ENCODE measurements at places on chromosomes 3 and 15.

GRCh38 chr15:90934256-90934948 is 683 bp upstream of the UNC45A start:
- peak; percentile 85 for DNase-seq

- no peak for DNase-seq
These were observed 124.0 kb downstream of the KCNH8 start for GRCh38 chr3:19272296-19272695.

DNA sequence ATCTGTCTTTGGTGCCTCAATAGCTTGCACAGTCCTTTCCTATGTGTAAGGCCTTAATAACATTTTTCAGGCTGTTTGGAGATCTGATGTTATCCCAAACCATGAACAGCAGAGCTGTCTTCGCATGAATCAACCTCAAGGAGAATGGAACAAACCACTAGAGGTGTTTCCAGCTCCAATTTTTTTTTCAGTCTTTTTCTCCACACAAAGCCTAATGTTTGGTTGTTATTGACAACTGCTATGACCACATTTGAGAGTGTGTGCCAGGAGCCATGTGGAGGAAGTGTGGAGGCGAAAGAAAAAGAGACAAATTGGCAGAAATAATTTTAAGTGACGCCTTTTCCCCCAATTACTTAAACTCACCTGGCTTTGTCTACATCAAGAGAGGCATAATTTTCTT is 38.7 kb downstream of the RTP4 start:
- DNase-seq: no peak

DNA sequence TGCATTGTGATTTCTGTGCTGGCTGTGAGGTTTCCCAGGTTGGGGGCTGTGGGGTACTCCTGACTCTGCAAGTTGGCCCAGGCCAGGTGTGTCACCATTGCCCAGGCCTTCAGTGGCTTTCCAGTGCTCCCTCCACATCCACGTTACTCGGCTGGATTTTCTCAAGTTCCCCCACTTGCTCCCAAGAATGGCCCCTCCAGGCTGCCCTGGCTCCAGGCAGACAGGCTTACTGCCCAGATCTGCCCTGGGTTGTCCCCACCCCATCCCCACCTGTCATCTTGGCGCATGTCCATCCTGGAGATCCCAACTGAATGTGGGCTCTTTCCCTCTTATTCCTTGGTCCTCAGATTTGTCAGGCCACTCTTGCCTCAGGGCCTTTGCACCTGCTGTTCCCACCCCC is 3.6 kb downstream of the APBA2 start:
- no peak for DNase-seq

DNA sequence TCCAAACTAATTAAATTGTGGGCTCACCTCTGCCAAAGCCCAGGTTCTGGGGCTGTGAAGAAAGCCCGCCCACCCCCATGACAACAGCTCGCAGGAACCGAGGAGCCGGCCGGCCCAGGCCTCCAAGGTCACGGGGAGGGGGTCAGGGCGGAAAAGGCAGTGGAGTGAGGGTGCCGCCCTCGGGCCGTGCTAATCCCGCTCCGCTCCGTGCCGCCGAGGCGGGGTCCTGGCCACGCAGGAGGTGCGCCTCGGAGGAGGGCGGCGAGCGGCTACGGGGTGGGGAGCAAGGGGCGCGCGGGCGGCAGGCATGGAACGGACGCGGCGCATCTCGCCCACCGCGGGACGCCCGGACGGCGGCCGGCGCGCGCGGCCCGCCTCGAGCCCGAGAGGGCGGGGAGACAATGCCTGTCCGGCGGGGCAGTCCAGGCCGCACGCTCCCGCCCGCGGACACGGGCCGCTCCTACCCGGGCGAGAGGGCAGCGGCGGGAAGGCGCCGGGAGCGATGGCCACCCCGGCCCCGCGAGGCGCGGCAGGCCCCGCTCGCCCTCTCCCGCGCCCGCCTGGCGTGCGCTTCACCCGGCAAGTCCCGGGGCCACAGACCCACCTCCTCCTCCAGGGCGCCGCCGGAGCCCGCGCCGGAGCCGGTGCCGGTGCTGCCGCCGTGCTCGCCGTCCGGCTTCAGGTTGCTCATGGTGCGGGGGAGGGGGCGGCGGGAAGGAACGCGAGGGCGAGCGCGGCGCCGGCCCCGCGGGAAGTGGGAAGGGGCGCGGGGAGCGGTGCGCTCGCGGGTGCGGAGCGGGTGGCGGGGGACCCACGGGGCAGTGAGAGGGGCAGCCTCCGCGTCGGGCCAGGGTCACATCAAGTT is 528 bp downstream of the RBPMS2 start:
- no peak for DNase-seq

DNA sequence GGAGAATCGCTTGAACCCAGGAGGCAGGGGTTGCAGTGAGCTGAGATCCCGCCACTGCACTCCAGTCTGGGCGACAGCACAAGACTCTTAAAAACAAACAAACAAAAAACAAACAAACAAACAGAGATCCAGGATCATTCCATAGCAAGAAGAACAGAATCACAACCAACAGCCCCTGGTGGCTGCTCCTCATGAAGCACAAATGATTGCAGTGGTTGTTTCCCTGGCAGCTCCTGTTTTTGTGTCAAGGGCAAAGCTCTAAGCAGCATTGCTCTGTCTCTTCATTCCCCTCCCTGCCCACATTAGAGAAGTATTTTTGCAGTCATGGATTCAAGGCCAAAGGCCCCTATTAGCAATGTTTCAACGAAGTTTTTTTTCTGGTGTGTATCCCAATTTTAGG is 25.8 kb upstream of the BLM start:
- DNase-seq: no peak

- DNase-seq: no peak
These were observed 507 bp downstream of the SLC12A6 start for GRCh38 chr15:34336991-34337556.

- no peak for DNase-seq
These were observed 28.6 kb upstream of the GOLIM4 start for GRCh38 chr3:168124291-168124690.

DNA sequence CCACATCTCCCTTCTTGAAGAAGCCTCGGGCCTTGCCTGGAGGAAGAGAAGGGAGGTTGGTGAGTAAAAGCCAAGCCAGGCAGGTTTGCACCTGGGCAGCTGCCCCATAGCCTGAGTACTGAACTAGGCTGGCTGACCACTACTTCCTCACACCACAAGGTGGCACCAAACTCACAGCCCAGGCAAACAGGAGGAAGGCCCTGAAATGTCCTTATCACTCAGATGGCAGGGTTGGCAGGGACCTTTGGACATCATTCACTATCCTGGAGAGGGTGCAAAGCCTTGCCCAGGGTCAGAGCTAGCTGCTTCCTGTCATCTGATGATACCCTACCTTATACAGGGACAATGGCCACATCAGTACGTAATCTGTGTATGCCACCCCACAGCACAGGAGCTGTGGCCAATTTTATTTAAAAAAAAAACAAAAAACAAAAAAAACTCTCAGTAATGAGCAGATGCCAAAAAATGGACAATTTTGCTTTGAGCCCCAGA is 2.2 kb upstream of the GRAMD2A start:
- DNase-seq: peak; percentile 48

- DNase-seq: no peak
These were observed 643 bp downstream of the MYO5A start for GRCh38 chr15:52527911-52528563.

DNA sequence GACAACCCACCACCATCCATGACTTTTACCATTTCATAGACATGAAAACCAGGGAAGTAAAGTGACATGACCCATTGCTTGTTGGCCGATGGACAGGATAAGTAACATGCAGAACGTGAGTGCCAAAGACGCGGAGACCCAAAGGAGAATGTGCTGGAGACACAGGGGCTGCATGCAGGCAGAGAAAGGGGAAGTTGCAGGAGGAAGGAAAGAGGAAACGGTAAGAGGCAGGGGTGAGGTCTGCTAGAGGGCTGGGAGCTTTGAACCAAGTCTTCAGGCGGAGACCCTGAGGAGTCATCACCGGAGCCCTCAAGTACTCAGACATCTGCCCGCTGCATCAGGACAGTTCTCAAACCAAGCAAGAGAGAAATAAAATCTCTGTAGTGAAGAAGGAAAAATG is 34.9 kb downstream of the MAGEF1 start:
- no peak for DNase-seq

- DNase-seq: peak; percentile 26
These were observed 564 bp upstream of the PIGZ start for GRCh38 chr3:196969134-196969659.

DNA sequence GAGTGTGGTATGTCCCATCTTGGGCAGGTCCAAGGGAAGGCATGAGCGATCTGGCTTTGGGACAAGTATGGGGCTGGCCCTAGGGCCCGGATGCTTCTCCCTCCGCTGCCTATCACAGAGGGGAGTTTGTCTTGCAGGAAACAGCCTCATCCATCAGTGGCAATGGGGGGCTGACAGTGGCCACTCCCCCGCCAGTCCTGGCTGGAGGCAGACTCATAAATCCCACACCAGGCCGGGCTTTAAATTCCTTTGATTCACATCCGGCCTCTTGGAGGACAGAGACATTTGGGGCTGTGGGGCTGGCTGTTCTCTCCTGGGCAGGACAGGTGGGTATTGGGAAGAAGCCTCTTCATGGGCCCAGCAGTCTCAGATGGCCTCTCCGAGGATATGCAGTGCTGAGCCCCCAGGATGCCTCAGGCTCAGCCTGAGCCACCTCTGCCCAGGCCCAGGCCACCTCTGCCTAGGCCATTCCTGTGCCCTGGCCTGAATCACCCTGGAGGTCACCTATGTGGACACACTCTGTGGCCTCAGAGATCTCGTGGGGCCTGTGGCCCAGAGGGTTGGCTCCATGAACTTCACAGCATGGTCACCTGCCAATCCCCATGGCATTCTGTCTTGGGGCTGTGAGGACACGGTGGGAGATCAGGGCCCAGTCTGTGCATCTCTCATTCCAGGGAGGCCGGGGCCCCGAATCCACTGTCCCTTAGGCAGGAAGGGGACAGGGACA is 84.2 kb upstream of the GOLGA6L4 start:
- DNase-seq: no peak

- DNase-seq: no peak
These were observed 317.0 kb upstream of the TPRG1 start for GRCh38 chr3:188854772-188855149.

DNA sequence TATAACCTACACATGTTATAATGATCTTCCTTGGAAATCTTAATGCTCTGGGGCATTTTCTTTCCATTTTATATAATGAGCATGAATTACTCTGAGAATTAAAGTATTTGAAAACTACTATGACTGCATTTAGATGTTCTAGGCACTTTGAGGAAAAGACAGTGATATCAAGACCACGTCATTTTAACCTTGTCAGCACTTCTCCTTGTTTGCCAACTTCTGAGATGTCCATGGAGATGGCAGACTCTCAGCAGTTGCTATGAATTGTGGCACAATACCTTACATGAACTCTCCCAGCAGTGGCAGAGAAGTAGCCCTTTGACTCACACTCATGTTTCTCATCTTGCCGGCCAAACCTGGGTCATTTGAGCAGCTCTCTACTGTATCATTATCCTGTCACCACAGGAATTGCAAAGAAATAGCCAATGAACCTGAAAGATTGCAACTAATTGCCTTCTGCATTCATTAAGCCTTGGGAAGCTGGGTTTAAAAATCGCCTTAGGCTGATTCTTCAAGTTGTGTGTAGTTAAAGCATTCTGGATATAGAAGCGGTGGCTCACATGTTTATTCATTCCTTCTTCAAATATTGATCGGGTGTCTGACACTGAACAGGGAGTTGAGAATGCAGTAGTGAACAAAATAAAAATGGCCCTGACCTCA is 272.2 kb upstream of the CFAP20DC start:
- no peak for DNase-seq

DNA sequence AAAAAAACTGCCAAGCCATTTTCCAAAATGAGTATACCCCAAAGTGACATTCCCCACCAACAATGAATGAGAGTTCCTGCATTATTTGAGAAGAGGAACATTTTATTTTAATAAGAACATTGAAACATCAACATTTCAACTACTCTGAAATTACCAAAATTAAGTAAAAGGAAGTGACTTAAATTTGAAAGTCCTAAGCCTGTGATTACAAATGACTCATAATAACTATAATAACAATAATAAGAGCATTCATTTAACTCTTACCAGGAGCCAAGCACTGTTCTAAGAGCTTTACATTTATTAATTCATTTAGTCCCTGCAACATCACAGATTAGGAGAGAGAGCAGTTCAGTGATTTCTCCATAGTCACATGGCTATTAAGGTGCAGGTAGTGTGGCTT is 32.4 kb downstream of the LRRC28 start:
- no peak for DNase-seq

GRCh38 chr3:134471521-134472193 is 14.1 kb downstream of the ANAPC13 start:
- no peak for DNase-seq

DNA sequence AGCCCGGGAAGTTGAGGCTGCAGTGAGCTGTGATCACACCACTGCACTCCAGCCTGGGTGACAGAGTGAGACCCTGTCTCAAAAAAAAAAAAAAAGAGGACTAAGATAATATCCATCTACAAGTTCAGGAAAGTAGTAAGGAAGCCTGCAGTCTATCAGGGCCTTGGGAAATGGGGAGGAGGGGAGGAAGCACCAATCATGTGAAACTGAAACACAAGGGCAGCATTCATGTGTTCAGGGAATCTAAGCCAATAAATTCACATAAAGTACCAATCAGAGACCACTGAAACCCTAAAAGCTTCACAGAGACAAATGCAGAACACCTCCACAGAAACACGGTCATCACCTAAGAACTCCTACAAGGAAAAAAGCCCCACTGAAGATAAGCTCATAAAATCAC is 22.9 kb upstream of the HHATL start:
- DNase-seq: no peak

DNA sequence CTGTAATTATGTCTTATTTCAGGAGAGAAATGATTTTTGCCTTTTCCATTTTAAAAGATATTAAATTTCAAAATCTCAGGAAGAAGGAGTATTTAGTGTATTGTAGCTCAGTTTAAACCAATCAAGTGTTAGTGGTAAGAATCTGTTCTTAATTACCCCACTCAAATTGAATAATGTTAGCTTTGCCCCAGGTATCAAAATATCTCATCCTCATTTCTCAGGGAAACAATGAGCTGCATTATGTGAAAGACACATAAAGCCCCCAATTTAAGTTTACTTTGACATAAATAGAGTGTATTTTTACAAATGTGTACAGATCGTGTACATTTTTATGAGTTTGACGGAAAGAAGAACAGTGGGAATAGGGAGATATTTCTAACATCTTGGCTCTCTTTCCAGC is 317.4 kb upstream of the RARB start:
- DNase-seq: no peak

DNA sequence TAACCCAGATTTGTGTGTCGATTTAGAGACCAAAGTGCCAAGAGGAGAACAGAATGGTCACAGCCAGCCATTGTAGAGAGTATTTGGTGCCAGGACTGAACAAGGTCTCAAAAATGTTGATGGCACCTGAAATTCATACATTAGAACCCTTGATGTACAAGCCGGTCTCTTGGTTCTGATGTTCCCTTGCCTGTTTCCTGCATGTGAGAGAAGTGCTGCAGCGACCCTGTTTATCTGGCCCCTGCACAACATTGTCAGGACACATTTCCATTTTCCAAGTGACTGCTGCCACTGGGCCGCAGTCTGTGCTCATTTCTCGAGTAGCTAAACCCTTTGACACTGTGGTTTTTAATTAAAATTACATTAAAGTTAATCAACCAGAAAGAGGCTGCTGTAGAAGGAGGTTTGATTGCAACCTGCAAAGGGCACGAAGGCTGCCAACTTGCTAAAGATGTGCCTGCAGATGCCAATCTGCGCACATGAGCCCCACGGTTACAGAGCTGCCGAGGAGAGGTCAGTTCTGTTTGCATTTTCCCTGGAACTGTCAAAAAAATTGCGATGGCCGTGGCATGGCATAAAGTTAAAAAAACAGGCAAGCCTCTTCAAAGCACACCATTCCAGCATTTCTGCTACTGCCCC is 136.4 kb upstream of the CMC1 start:
- DNase-seq: no peak

- no peak for DNase-seq
These were observed 197.1 kb downstream of the ITPR1 start for GRCh38 chr3:4690277-4690676.
